ENCODE measurements at places on chromosomes 16 and 17.
A peak's percentile ranks its signal among the peaks of the same experiment; 100 is the strongest.

- peak; percentile 63 for DNase-seq
Observed at GRCh38 chr16:70391881-70392481, 45.3 kb downstream of the DDX19A start.

DNA sequence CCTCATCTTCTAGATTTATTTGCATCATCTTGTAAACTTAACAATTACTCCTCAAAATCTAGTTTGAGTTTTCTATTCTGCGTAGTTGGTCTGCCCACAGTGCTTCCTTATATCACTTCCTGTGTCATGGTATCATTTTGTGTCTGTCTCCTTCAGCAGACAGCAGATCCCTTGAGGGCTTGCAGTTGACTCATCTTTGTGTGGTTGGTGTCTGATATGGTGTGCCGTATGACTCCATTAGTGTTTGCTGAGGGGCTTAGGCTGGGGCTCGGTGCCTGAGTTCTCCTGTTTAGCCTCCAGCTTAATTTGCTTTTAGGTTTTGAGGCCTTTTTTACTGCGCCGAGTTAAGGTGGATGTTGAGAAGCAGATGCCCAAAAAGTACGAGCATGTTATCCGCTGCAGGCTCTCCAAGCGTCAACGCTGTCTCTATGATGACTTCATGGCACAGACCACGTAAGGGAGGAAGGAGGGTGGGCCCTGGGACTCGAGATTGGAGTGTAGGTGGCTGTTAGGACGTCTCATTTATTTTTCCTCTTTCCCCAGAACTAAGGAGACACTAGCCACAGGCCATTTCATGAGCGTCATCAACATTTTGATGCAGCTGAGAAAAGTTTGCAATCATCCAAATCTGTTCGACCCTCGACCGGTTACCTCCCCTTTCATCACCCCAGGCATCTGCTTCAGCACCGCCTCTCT lies 16.9 kb downstream of the SRCAP start:
- no peak for DNase-seq

GRCh38 chr16:73997971-73998370 lies 298.6 kb upstream of the PSMD7 start:
- DNase-seq = no peak

- DNase-seq = no peak
Observed at GRCh38 chr17:62902531-62903220, 63.4 kb upstream of the TANC2 start.

DNA sequence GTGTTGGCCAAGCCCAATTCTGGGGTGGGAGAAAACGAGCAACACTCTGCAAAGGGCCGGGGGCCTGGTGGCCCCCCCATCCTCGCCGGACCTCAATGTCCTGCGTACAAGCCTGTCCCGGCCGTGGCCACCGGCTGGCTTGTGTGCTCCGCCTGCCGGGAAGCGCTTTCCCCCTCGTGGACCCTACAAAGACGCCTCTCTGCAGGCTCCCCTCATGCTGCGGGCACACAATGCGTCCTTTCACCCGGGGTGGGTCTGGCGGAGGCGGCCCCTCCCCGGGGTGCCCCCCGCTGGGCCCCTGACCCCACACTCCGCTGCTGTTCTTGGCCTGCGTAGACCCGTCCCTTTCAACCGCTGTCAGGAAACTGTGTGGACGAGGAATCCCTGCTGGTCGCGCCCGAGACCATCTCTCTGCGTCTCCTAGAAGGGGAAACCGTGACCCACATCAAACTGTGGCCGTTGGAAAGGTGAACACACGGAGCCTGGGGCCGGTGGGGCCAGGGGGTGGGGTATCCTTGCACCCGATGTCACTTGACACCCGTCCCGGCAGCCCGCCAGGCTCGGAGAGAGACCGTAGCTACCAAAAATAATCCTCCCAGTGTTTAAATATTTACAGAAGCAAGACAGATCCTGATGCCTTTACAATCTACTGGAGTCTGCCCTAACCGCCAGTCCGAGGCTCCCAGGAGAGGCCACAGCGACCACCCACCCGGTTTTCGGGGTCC lies 43.6 kb downstream of the TBC1D16 start:
- DNase-seq = no peak

GRCh38 chr16:57706717-57707116 lies 12.1 kb downstream of the DRC7 start:
- DNase-seq = no peak

DNA sequence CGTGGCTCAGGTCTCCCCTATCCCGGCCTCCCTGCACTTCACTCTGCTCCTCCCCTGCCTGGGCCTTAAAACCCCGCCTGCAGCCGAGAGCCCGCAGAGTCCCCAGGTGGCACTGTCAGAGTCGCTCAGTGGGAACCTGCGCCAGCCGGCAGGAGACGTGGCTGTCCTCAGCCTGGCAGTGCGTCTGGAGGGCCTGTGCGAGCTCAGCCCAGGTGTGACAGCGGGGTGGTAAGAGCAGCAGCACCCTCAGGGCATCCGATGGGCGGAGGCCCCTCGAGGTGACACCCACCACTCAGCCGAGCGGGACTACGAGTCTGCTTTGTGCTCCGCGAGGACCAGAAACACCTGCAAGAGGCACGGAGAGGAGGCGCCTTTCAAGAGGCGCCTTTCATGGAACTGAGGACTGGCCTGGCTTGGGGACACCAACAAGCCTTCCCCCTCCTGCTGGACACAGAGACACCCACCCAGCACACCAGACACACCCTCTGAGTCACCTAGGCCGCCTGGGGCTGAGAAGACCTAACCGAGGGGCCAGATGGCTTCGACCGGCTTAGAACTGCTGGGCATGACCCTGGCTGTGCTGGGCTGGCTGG lies at the start of gene CLDN9:
TSS of gene CLDN9 (plus strand) at position 96 of the 593 bp plus-strand sequence. CDS start at position 536, 440 bp downstream.
- DNase-seq = peak; percentile 77

GRCh38 chr16:49337814-49338350 lies 35.7 kb upstream of the C16orf78 start:
- DNase-seq = no peak

GRCh38 chr17:48814504-48814903 lies 2.5 kb downstream of the TTLL6 start:
- peak; percentile 79 for DNase-seq

- DNase-seq = no peak
Observed at GRCh38 chr17:12296209-12296625, 275.5 kb downstream of the MAP2K4 start.

DNA sequence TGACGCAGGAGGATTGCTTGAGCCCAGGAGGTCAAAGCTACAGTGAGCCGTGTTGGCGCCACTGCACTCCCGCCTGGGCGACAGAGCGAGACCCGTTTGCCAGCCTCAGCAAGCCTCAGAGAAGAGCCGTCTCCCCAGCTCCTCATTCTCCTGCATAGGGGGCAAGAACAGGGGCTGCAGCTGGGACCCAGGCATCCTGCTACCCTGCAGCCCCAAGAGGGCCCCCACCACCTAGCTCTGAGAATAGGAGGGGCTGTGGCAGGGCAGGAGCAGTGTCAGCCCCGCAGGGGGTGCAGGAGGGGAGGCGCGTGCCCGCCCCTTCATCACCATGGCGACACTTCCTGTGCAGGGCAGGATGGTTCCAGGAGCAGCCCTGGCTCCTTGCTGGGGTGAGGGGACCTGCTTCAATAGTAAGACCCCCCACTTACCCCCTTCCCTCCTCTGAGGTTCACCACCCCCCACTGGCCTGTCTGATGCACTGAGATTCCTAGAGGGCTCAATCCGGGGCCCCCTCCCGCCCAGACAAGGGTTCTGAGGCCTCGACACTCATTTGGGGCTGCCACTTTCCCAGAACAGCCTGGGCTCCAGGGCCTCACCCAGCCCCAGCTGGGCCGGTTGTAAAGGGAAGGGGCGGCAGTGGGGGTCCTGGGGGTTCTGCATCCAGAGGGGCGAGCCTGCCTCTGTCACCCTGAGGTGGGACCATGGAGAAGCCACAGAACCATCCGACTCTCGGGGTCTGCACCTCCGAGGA lies 20.2 kb downstream of the VASN start:
- DNase-seq = no peak

DNA sequence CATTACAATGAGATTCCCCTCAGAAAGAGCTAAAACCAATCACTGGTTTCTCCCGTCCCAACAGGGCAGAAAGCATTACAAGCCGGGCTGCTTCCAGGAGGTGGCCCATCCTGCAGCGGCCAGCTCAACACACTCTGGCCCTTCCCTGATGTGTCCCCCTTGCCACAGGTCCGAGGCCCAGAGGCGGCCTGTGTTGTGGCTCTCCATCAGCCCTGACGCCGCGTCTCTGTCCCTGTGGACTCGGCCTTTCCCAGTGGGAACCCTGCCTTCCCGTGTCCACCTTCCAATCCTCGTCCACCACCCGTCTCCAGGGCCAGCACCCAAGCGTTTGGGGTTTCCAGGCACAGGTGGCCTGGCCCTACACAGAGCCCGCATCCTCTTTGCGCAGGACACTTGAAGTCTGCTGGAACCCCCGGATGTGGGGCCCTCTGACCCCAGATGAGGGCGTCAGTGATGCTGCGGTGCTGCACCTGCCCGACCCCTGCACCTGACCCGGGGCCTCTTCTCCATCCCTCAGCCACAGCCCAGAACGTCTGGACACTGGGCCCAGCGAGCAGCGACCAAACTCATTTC lies 21.1 kb downstream of the RAB40B start:
- no peak for DNase-seq

- no peak for DNase-seq
Observed at GRCh38 chr16:12334852-12335251, 358.3 kb downstream of the SNX29 start.

- peak; percentile 39 for DNase-seq
Observed at GRCh38 chr17:61157246-61157886, 242.3 kb upstream of the TBX2 start.

GRCh38 chr16:46836534-46837530 lies 5.9 kb upstream of the C16orf87 start:
- DNase-seq = no peak

DNA sequence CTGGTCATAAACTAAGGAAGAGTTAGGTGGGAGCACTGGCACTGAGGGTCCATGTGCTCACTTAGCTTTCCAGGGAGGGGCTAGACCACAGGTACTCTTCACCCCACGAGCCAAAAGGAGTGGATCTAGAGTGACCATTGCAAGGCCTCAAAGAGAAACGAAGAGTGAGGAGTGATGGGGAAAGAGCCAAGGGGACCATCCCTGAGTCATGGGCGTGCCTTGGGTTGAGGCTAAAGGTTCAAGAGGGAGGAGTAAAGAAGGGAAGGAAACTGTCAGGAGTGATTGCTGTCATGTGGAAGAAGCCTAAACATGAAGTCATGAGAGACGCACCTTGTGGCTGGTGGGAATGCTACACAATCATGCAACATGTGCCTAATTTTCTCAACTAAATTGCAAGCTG lies 141.0 kb downstream of the CDH13 start:
- no peak for DNase-seq

DNA sequence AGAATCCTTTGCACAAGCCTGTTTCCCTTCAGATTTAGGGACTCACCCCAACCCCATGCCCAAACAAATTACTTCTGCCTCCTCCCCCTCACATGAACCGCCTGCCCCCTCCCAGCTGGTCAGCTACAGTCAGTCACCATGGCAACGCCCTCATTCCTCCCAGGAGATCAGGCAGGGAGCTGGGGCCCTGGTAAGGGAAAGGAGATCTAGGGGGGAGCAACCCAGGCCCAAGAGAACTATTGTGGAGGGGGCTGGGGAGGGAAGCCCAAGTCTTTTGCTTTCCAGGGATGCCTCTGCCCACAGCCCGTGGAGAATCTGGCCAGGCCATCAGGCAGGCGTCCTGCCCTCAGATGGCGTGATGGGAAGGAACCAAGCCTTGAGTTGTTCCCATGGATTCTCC lies 2.8 kb downstream of the FAM171A2 start:
- no peak for DNase-seq

- no peak for DNase-seq
Observed at GRCh38 chr17:37856245-37856644, 68.0 kb upstream of the TBC1D3K start.

GRCh38 chr17:41784207-41784744 lies 2.2 kb downstream of the JUP start:
- DNase-seq = peak; percentile 96

GRCh38 chr17:15957206-15957605 lies 12.3 kb downstream of the ADORA2B start:
- no peak for DNase-seq

DNA sequence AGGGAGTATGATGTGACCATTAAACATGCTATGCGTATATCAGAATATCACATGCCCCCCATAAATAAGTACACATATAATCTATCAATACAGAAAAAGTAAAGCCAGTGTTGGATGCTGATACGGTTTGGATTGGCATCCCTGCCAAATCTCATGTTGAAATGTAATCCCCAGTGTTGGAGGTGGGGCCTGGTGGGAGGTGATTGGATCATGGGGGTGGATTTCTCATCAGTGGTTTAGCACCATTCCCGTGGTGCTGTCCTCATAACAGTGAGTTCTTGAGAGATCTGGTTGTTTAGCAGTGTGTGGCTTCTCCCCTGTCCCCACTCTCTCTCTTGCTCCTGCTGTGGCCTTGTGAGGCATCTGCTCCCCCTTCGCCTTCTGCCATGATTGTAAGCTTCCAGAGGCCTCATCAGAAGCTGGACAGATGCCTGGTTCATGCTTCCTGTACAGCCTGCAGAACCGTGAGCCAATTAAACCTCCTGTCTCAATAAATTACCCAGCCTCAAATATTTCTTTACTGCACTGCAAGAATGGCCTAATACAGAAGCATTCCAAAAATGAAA lies 88.9 kb downstream of the AATF start:
- DNase-seq = no peak

DNA sequence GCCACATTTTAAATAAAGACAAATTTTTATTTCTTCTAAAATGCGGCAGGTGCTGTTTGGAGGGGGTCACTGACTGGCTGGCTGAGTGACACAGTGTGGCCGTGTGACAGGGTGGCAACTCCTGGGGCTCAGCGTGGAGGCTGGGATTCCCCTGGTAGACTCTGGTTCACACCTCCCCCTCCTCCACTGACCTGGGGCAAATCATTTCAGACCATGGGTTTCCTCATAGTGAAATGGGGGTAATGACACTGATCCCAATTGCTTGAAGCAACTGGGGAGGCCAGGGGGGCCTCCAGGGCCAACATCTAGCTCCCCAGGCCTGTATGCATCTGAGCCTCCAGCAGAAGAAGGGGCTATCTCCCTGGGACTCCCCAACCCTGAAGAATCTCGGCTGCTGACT lies 6.6 kb downstream of the HSD11B2 start:
- no peak for DNase-seq

DNA sequence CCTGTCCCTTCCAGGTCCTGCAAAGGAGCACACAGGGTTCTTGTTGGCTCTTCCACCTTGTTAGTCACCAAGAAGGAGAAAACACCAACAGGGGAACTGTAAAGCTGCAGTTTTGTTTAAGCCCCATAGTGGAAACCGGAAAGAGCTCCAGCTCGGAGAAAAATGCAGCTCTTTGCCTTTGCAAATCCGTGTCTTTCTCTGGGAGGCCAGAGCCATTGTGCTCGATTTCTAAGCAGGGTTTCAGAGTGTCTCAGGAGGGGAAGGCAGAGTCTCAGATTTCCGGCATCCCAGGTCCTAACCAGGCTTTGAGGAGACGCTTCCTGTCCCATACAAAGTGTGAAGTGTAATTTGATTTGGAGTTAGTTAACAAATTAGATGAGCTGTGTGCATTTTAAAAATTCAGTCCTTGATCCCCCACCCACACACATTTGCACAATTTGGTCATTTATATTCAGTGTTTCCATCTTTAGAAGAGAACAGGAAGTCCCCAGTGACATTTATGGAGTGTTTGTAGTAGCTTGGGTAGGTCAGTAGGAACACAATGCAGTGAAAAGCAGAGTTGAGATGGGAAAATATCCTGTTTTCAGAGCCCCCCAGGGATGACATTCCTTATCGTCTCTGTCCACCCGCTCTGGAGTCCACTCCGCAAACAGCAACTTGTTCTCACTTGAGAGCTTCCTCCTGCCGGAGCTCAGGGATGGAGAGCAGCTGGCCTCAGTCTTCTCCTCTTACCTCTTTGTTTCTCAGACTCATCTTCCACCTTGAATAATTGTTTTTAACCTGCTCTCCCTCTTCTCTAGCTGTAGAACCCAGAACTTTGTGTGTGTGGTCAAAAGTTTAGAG lies 331.9 kb downstream of the SEC14L1 start:
- no peak for DNase-seq
